ENCODE measurements at places on chromosomes 16 and 17.

DNA sequence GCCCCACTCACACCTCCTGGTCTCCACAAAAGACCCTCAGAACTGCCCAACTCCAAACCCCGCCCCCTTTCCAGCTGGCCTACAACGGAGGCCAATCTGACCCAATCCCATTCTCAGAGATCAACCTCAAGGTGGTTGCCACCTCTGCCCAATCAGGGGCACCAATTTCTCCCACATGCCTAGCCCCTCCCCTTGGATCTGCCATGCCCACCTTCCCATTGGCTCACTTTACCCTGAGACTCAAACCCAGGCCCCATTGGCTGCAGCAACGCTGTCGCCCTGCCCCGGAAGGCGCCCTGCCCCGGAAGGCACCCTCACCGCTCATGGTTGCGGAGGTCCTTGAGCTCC, 10.6 kb downstream of the ZNF668 start:
- no peak for DNase-seq

- no peak for DNase-seq
These were observed 58.8 kb downstream of the UTP18 start for GRCh38 chr17:51319186-51319585.

DNA sequence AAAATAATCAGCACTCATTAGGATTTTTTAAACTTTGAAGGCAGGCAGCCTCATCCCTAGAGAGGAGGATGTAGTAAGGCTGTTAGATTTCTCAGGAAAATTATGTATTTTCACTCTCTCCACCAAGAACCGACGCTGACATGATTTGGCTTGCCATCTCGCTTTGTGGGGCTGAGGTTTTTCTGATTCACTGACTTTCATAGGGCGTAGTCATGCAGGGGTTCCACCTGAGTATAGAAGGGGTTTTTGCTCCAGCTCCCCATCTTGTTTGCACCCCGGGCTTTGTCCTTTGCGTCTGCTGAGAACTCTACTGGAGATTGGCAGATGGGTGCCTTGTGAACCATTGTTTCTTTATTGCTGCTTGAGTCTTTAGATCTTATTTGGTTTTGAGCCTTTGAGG, 20.2 kb downstream of the TOM1L1 start:
- no peak for DNase-seq

DNA sequence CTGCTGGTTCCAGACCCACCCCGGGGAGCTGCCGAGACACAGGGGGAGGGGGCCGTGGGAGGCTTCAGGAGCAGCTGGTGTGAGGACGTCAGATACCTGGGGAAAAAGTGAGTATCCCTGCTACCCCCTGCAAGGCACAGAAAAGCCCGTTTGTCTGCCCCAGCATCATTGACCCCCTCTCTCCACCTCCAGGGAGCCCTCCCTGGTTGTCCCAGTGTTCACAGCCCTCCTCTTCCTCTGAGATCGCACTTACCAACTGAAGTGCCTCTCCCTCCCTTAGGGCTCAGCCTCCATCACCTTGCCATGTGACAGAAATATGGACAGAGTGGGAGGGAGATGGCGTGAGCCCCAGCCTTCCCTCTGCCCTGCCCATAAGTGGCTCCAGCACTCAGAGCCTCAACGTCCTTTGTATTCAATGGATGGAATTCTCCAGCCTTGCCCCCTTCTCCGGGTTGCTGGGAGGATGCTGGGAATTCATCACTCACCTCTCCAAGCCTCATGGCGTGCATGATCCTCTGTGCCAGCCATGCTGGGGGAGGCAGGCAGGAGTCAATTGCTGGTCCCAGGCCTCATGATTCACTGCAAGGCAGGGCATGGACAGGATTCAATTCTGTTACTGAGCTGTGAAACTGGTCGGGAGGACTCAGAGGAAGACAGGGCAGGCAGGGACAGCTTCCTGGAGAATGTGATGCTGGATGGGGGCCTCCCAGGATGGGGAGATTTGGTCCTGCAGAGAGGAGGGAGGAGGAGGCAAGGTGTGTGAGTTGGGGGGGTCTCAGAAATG, 14.6 kb downstream of the SPNS3 start:
- no peak for DNase-seq

GRCh38 chr16:74291577-74292208, 4.9 kb upstream of the PSMD7 start:
- no peak for DNase-seq

GRCh38 chr17:78130437-78131101, at the start of gene TMC8:
Gene TMC8 (plus strand): TSS chr17:78130771. CDS start chr17:78131589, 818 bp downstream.
- peak; percentile 60 for DNase-seq

DNA sequence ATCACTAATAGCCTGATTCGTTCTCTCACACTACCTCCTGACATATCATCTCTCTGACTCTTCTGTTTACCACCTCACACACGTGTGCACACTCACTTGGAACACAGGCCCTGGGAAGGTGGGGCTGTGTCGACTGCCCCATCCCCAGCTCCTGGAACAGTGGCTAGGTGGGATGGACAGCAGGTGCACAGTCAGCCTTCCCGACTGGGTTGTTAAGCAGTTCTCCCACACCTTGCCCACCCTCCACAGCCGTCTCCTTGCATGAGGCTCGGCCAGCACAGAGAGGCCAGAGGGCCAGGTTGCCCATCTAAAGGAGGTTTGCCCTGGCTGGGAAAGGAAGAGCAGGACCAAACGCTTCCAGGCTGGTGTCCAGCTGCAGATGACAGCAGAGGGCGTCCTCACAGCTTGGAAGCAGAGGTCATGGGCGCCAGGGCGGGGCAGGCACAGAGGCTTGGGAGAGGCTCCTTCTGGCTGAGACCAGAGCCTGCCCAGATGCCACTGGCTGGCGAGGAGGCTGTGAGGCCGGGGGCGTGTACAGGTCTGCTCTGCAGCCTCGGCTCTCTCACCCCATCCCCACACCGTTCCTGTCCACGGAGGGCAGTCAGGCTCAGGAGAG, 92.8 kb downstream of the AMFR start:
- no peak for DNase-seq

DNA sequence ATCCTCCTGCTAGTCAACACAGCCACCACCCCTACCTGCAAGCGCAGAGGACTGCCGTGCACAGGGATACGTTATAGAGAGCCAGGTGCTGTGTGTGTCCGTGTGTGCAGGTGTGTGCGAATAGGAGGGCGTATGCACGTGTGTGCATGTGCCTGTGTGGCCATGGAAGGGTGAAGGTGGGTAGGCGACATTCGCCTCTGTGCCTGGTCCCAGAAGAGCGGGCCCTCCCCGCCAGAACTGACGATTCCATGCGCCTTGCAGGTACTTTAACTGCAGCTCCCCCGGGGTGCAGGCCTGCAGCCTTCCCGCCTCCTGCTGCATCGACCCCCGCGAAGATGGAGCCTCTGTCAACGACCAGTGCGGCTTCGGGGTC, 8.7 kb downstream of the PDE6G start:
- no peak for DNase-seq

DNA sequence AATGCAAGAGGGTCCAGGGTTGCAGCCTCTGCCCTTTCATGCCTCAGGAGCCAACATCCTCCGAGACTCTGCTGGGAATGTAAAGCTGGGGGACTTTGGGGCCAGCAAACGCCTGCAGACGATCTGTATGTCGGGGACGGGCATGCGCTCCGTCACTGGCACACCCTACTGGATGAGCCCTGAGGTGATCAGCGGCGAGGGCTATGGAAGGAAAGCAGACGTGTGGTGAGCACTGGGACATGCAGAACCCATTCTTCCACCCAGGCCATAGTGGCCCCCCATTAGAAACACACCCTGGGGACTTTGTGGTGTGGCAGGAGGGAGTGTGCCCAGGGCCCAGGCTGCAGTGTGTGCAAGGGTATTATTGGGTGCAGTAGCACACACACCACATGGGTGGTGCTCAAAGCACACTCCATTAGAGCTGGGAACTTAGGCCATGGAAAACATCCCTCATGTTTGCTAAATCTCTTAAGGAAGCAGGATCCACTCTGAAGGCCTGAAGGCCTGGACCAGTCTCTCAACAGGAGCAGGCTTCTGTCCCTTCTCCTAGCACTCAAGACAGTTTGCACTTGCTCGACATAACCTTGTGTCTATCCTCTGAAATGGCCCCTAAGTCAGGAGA, 7.6 kb downstream of the LIMD2 start:
- DNase-seq = no peak

GRCh38 chr17:65557349-65558310, 3.8 kb downstream of the AXIN2 start:
- no peak for DNase-seq

- DNase-seq = no peak
These were observed 3.5 kb upstream of the CPNE7 start for GRCh38 chr16:89572073-89572484.

- DNase-seq = no peak
These were observed 8.7 kb downstream of the ATXN1L start for GRCh38 chr16:71854369-71854948.

DNA sequence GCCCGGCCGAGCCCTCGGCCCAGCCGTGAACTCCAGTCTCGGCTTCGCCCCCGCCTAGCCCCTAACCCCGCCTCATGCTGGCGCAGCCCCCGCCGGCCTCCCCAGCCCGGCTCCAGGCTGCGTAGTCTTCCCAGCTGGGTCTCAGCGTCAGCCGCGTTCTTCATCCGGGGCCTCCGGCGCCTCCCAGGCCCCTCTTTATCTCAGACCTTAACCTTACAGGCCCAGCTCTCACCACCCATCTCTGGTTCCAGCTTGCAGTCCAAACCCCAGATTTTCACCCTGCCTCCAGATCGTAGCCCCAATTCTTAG, at the start of gene PROCA1:
Gene PROCA1, minus strand, starts transcription at position 166 of the 309 bp plus-strand sequence. CDS start 228 bp downstream, outside the sequence.
- DNase-seq = no peak

DNA sequence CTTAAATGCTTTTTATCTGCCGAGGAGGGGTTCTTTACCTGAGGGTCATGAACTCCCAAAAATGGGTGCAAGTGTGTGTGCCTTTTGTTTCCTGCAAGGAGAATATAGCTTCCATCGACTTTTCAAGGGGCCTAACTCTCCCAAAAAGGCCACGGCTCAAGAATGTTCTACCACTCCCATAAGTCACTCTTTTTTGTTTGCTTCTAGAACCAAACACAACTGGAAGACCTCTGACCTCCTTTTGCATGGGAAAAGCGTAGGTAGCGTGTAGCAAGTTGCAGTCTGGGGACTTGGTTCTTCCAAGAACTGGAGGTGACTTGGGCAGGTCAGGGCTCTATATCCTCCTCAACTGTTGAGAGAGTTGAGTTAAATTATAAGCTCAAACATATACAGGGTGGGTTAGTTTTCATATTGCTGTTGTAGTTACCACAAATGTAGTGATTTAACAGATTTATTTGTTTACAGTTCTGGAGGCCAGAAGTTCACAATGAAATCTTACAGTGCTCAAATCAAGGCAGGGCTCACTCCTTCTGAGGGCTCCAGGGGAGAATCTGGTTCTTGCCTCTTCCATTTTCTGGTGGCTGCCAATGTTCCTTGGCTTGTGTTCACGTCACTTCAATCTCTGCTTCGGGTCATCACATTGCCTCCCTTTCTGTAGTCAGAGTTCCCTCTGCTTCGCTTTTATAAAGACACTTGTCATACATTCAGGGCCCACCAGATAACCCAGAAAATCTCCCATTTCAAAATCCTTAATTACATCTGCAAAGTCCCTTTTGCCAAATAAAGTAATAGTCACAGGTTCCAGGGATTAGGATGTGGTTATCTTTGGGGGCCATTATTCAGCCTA, 1.4 kb downstream of the TMEM97 start:
- no peak for DNase-seq

- no peak for DNase-seq
These were observed 537.7 kb upstream of the HSBP1 start for GRCh38 chr16:83270061-83270460.

- no peak for DNase-seq
These were observed 5.5 kb upstream of the ERAL1 start for GRCh38 chr17:28849281-28849680.

- DNase-seq = peak; percentile 55
These were observed 178.7 kb downstream of the SEC14L1 start for GRCh38 chr17:77319211-77320043.
